SJSA1 (cell line): ENCODE measurements at places on chromosomes 16 and 17. TPM values are rescaled to one million over a fixed set of nuclear protein-coding genes. Genes with fewer than 3 reads are reported as not detected.

CYLD gene
- total RNA-seq, result 28.7 and 32.0 TPM in 2 replicates

METRN gene
- total RNA-seq, result 75.5 and 99.3 TPM in 2 replicates

FBXO39 gene
- total RNA-seq, result 0.87 TPM in 1 of 2 replicates, not detected in the other

IKZF3 gene
- under 0.01 TPM in 1 of 2 replicates, not detected in the other for total RNA-seq

CDH13 gene
- 60.7 and 62.5 TPM in 2 replicates for total RNA-seq

KRTAP4-5 gene
- not detected in 2 replicates for total RNA-seq

RNF43 gene
- total RNA-seq, result 0.08 TPM in 1 of 2 replicates, not detected in the other

CD300LB gene
- total RNA-seq, result not detected in 2 replicates

ATP6V0C gene
- 44.6 and 69.7 TPM in 2 replicates for total RNA-seq

CCL16 gene
- not detected in 2 replicates for total RNA-seq

DNA sequence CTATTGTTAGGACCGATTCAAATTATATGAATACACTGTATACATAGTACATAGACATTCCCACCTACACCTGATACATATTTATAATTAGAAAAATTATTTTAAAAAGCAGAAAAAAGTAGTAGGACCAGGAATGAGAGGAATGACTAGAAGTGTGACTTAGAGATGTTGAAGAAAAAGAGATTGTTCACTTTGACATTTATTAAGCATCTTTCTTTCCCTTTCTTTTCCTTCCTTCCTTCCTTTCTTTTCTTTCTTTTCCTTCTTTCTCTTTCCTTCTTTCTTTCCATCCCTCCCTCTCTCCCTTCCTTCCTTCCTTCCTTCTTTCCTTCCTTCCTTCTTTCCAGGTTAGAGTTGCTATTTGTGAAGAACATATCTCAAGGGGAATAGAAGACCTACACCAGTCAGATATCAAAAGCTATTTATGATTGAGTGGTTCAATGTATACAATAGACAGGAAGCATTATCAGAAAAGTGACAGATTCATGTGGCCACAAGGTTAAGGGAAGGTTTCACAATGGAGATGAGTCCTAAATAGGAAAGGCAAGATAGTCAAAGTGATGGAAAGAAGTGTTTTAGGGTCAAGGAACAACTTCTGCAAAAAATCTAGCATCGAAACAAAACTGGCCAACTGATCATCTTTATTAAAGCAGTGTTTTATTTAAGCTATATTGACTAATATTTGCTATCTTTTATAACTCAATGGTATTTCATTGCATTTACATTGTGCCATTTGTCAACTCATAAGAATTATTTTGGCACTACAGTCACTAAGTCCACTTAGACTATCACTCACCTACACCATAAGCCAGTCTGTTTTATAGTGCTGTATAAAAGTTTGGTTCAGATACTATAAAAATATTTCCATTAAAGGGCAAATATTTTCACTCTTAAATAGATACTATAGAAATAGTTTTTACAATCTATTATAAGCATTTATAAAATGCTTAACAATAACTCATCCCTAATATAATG lies 54.1 kb upstream of the NACA2 start:
- no peak for DNase-seq
- H3K4me3 ChIP-seq, result no peak overlapping the region
- H3K27me3 ChIP-seq, result no peaks in the 10 kb centered on the region

- H3K4me3 ChIP-seq, result no peak overlapping the region
- H3K36me3 ChIP-seq, result no peaks in the 10 kb centered on the region
- H3K27ac ChIP-seq, result no peak overlapping the region
- peaks cover 14% of the 10 kb centered on the region for H3K4me1 ChIP-seq
- no peak for DNase-seq
- no peaks in the 10 kb centered on the region for H3K27me3 ChIP-seq
Measured at GRCh38 chr16:57817680-57818079, 15.4 kb upstream of the KIFC3 start.

GRCh38 chr16:76622876-76623275 lies 345.7 kb downstream of the CNTNAP4 start:
- no peaks in the 10 kb centered on the region for H3K36me3 ChIP-seq
- H3K4me3 ChIP-seq, result no peak overlapping the region
- no peaks in the 10 kb centered on the region for H3K27me3 ChIP-seq
- DNase-seq, result no peak
- H3K27ac ChIP-seq, result no peak overlapping the region

- H3K27ac ChIP-seq, result no peak overlapping the region
- H3K27me3 ChIP-seq, result no peaks in the 10 kb centered on the region
- H3K4me3 ChIP-seq, result no peak overlapping the region
- no peak for DNase-seq
Measured at GRCh38 chr16:26070302-26071100, 378.7 kb downstream of the HS3ST4 start.

GRCh38 chr16:56346131-56346890 lies 79.0 kb downstream of the AMFR start:
- H3K27me3 ChIP-seq, result no peaks in the 10 kb centered on the region
- no peak overlapping the region for H3K4me3 ChIP-seq
- H3K4me1 ChIP-seq, result peaks cover 8% of the 10 kb centered on the region; the same call in 1 of the 2 replicates
- H3K36me3 ChIP-seq, result no peaks in the 10 kb centered on the region; the same call in 1 of the 2 replicates
- no peak overlapping the region for H3K27ac ChIP-seq
- DNase-seq, result no peak

GRCh38 chr17:2042390-2042847 lies 597 bp downstream of the OVCA2 start:
- H3K4me1 ChIP-seq, result peaks cover 27% of the 10 kb centered on the region
- peak overlapping the region; percentile 75 for H3K4me3 ChIP-seq

DNA sequence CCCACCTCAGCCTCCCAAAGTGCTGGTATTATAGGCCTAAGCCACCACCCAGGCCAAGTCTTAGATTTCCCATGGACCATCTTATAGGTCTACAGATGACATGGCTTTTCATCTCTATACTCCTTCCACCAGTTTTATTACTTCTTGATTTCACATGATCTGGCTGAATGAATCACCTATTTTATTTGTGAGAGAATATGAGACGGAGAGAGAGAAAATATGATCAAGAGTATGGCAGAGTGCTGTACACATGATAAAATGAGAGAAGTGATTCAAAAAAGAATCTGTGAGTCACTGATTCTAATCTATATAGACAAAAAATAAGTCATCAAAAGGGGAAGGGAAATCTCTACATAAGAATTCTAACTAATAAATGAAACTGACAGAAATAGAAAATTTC lies 13.7 kb downstream of the ACSM1 start:
- no peak for DNase-seq
- H3K27me3 ChIP-seq, result no peaks in the 10 kb centered on the region
- H3K27ac ChIP-seq, result no peak overlapping the region
- no peaks in the 10 kb centered on the region for H3K4me1 ChIP-seq
- H3K4me3 ChIP-seq, result no peak overlapping the region
- no peaks in the 10 kb centered on the region for H3K36me3 ChIP-seq

DNA sequence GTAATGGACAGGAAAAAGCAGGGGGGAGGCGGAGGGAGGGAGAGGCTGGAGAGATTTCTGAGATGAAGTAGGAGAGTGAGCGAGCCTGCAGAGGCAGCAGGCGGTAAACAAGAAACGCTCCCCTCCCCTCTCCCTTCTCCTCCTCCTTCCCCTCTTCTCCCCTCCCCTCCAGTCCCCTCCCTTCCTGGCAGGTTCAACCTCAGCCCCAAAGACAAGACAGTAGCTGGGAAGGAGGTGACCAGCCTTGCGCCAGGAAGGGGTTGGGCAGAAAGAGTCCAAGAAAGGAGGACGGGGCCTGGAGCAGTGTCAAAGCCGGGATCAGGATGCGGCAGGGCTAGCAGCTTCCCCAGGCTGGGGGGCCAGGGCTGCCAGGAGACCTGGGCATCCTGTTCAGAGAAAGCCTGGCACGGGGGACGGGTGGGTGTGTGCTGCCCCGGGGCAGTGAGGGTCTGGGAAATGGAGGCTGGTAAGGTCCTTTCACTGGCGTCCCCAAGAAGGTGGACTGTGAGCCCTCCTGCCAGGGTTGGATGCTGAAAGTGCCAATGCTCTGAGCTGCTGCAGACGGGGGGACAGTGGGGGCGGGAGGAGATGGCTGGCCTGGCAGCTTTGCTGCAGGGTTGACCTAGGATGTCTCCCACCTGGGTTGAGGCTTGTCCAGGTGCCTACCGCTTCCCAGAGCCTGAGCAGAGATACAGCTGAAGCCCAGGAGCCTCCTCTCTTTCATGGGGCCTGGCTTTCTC lies 261.6 kb upstream of the TNRC6C start:
- H3K36me3 ChIP-seq, result no peaks in the 10 kb centered on the region
- peaks cover 47% of the 10 kb centered on the region for H3K27me3 ChIP-seq
- no peak overlapping the region for H3K27ac ChIP-seq
- no peak overlapping the region for H3K4me3 ChIP-seq
- no peaks in the 10 kb centered on the region for H3K4me1 ChIP-seq

- DNase-seq, result no peak
- H3K4me1 ChIP-seq, result no peaks in the 10 kb centered on the region
- H3K27ac ChIP-seq, result no peak overlapping the region
- no peak overlapping the region for H3K4me3 ChIP-seq
Measured at GRCh38 chr16:78269256-78269655, 169.8 kb downstream of the WWOX start.

DNA sequence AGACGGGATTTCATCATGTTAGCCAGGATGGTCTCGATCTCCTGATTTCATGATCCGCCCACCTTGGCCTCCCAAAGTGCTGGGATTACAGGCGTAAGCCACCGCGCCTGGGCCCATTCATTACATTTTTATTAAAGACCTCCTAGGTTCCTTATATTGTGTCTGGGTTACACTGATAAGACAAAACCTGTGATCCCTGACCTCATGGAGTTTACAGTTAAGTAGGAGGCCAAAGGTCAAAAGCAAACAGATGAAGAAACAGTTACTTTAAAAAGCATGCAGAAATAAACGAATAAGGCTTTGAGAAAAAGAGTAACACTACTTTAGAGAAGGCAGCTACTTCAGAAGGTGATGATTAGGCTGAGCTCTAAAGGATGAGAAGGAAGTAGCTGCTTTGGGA lies 14.9 kb upstream of the HLF start:
- H3K27me3 ChIP-seq, result no peaks in the 10 kb centered on the region
- no peak for DNase-seq
- H3K27ac ChIP-seq, result no peak overlapping the region
- H3K36me3 ChIP-seq, result no peaks in the 10 kb centered on the region
- H3K4me3 ChIP-seq, result no peak overlapping the region

DNA sequence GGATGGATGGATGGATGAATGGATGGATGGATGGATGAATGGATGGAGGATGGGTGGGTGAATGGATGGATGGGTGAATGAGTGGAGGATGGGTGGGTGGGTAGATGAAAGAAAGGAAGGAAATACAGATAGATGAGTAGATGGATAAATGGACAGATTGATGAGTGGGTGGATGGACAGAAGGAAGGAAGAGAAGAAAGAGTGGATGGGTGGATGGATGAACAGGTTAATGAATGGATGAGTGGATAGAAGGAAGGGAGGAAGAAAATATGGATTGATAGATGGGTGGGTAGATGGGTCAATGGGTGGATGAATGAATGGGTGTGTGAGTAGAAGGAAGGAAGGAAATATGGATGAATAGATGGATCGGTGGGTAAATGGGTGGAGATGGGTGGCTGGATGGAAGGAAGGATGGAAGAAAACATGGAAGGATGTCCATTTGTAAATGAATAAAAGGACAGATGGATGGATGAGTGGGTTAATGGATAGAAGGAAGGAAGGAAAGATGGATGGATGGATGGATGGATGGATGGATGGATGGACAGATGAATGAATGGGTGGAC lies 97.3 kb upstream of the TNRC6C start:
- H3K27me3 ChIP-seq, result no peaks in the 10 kb centered on the region
- DNase-seq, result no peak
- H3K4me3 ChIP-seq, result no peak overlapping the region
- no peaks in the 10 kb centered on the region for H3K4me1 ChIP-seq
- no peak overlapping the region for H3K27ac ChIP-seq
- H3K36me3 ChIP-seq, result no peaks in the 10 kb centered on the region

DNA sequence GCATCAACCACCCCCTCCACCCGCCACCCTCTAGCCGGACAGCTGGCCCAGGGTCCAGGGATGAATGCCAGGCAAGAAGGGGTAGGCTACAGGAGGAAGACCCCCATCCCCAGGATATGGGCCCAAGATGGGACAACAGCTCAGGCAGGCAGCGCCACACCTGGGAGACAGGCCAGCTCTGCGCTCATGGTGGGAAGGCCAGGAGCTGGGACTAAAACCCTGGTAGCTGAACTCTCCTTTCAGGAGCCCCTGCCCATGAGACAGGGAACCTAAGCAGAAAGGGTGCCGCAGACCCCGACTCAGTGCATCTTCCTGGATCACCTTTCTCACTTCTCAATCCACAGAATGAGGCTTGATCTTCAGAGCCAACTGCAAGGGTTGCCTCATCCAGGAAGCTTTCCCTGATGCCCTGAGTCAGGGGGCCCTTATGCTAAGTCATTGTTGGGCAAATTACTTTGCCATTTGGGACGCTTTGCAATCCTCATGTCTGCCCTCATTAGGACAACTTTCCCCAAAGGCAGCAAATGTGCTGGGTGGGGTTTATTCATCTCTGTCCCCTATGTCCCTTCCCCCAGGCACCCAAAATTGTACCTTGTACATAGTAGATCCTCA lies 9.0 kb downstream of the ZDHHC1 start:
- no peak for DNase-seq
- H3K36me3 ChIP-seq, result no peaks in the 10 kb centered on the region
- H3K4me1 ChIP-seq, result peaks cover 9% of the 10 kb centered on the region
- no peak overlapping the region for H3K27ac ChIP-seq
- H3K4me3 ChIP-seq, result no peak overlapping the region
- no peaks in the 10 kb centered on the region for H3K27me3 ChIP-seq

GRCh38 chr17:4607773-4608187 lies 23.5 kb downstream of the SMTNL2 start:
- no peak for DNase-seq
- no peak overlapping the region for H3K27ac ChIP-seq

DNA sequence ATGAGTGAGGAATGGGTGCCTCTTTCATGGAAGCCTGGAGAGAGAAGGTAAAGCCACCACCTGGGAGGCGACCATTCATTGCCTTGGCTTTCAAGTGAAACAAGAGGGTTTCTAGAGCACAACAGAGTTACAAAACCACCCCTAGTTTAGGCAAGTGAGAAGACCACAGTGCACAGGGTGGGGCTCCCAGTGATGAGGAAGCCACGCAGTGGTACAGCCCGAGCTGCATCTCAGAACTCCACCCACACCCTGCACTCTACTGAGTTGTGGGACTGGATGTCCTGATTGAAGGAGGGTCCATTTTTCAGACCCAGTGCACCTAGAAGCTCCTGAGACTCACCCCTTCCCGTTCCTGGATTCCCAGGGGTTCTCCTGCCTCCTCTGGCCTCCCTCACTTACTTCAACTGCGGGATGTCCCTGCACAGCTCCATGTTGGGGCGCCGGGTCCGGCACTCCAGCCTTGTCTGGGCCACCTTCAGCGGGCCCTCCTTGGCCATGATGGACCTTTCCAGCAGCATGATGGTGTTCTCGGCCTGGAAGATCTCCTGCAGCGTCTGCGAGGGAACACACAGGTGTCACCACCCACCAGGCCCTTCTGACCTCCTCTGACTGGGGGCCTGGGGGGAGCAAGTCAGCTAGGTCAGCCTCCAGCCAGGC lies 55.1 kb upstream of the EMP2 start:
- H3K27ac ChIP-seq, result no peak overlapping the region
- no peak overlapping the region for H3K4me3 ChIP-seq
- no peak for DNase-seq
- H3K4me1 ChIP-seq, result no peaks in the 10 kb centered on the region

DNA sequence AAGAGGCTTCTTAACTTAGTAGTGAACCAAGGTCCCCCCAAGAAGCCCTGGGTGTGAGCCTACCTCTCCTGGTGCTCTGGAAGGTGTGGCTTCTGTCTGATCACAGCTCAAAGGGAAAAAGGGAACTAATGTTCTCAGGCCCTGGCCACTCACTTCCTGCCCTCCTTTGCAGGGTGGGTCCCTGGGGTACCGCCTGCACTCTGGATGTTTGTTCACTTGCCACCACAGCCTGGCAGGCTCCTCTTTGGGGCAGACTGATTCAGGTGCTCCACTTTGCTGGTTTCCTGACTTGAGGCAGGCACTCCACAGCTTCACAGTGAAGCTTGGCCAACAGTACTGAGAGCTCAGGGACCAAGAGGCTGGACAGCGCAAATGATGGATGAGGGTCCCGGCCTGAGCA lies 5.9 kb upstream of the MYO15A start:
- H3K4me1 ChIP-seq, result no peaks in the 10 kb centered on the region
- H3K36me3 ChIP-seq, result peaks cover 73% of the 10 kb centered on the region
- H3K4me3 ChIP-seq, result no peak overlapping the region
- no peak for DNase-seq
